ENCODE measurements at places on chromosomes 5 and 9.

DNA sequence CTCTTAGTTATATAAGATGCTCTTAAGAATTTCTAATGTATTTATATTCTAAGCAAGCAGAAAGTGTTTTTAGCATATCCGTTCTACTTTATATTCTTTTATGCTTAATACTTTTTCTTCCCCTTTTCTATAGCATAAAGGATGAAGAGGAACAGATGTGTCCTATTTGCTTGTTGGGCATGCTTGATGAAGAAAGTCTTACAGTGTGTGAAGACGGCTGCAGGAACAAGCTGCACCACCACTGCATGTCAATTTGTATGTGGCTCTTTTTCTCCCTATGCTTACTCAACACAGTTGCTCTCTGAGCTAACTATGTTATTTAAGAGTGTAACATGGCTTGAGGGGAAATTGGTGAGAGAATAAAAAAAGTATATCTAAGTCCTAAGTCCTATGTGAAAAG, 37.6 kb upstream of the SETD9 start:
- DNase-seq = no peak

- DNase-seq = no peak
Observed at GRCh38 chr9:22120595-22120994, 111.5 kb upstream of the CDKN2B start.

- no peak for DNase-seq
Observed at GRCh38 chr5:111537141-111538024, 25.0 kb upstream of the STARD4 start.

GRCh38 chr5:173736923-173737412, 120.5 kb upstream of the BOD1 start:
- DNase-seq = no peak

- DNase-seq = no peak
Observed at GRCh38 chr5:3103262-3103811, 351.9 kb upstream of the IRX2 start.

DNA sequence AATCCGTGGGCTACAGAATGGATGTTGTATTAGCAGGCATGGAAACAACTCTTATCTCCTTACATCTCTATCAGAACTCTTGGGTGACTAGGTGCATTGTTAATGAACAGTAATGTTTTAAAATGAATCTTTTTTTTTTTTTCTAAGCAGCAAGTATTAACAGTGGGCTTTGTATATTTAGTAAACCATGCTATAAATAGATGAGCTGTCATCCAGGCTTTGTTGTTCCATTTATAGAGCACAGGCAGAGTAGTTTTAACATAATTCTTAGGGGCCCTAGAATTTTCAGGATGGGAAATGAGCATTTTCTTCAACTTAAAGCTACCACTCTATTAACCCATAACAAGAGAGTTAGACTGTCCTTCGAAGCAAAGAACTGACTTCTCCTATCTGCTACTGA, 233.7 kb upstream of the ADAMTSL1 start:
- DNase-seq = no peak

Measured in osteocyte (in vitro differentiated cells).